ENCODE measurements at places on chromosomes 11 and 22.

- DNase-seq, result no peak
These were observed 153.6 kb downstream of the RCN1 start for GRCh38 chr11:32244453-32244852.

- no peak for DNase-seq
These were observed 33.4 kb downstream of the MRTFA start for GRCh38 chr22:40603088-40603605.

- no peak for DNase-seq
These were observed 11.1 kb upstream of the B3GAT1 start for GRCh38 chr11:134423106-134423505.

DNA sequence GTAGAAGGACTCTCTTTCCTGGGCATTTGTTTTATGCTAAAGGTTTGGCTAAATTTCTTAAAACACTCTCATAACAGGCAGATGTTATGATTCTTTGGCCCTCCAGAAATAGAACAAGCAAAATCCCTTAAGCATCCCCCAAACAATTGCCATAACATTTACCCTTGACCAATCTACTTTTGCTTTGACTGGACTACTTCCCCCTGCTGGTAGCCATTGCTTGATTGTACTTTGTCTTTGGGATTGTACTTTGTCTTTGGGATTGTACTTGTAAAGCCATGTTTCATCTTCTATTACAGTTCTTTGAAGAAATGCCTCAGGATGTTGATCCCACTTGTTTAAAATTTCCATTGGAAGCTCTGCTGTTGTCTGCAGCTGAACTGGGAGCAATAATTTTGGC is 53.3 kb upstream of the GLYAT start:
- DNase-seq, result no peak

GRCh38 chr22:37025500-37026070 is 6.0 kb downstream of the MPST start:
- DNase-seq, result no peak

DNA sequence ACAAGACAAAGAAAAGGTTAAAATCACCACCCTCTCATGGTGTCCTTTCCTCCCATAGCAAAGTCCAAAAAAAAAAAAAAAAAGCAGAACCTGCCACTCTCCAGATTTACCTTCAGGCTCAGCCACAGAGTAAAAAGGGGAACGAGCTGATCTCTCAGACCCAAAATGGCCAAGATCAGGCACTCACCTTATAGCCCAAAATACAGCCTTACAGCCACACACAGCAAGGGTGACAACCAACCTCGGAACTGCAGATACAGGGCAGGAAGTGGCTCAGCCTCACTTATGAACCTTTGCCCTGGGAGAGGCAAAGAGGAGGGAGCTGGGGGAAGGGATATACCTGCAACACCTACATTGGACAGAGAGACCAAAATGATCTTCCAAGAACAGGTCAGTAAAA is 4.5 kb downstream of the FHIP1B start:
- DNase-seq, result no peak

- DNase-seq, result no peak
These were observed 284.6 kb downstream of the GUCY1A2 start for GRCh38 chr11:106733635-106734034.

DNA sequence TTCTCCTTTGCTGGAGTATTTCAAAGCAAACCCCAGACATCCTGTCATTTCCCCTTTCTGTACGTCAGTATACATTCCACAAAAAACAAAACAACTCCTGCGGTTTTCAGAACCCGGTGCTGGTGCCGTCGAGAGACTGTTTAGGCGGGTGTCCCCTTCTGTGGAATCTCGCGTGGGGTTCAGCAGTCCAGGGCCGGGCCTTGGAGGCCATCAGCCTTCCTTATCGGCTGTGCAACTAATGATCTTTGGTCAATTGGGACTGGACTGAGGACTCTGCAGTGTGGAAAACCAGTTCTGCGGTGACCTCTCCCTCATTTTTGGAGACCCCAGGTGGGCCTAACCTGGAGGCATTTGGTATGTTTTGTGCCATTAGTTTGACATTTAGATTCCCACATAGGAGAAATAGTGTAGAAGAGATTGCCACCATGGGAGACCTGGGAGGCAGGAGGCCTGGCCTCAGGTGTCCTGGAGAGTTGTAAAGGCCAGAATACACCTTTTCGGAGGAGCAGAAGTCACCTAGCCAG is 84.4 kb downstream of the TBC1D22A start:
- DNase-seq, result no peak

- DNase-seq, result no peak
These were observed 5.7 kb downstream of the DRICH1 start for GRCh38 chr22:23626286-23626975.

GRCh38 chr11:88427719-88428118 is 90.2 kb upstream of the CTSC start:
- DNase-seq, result no peak

DNA sequence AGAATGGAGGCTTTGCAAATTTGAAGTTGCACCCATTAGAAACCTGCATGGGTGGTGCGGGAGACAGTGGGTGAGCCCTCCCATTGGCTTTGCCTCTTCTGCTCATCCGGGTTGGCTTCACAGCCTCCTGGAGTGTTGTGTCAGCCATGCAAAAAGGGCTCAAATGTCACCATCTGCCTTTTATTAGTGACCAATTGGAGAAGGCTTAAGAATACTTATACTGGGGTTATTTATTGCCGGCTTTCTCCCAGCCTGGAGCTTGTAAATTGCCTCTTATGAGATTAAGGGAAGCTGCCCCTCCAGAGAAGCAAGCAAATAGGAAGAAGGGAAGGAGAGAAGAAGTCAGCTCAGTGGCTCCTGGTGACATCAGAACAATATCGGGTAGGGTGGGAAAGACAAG is 182.6 kb downstream of the ST3GAL4 start:
- no peak for DNase-seq

DNA sequence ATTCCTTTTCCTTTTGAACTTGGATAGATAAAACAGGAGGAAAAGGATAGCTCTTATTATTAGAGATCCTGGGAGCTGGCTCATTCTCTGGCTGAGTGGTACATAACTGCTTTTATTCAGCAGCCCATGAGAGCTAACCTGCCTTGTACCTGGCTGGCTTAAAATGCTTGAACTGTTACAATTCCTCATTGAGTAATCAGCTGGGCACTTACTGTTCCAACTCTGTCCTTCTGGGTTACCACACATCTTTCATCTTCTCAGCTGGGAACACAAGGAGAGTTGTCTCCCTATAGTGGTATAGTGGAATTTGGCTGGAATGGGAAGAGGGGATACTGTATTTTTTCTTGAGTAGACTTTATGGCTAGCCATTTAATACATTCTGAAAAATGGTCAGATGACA is 39.8 kb upstream of the SPTBN2 start:
- no peak for DNase-seq

- DNase-seq, result peak; percentile 82
These were observed 32.9 kb downstream of the RBFOX2 start for GRCh38 chr22:35995772-35996171.

- DNase-seq, result peak; percentile 35
These were observed 79.0 kb upstream of the SHISAL1 start for GRCh38 chr22:44391481-44392445.

- DNase-seq, result no peak
These were observed 10.7 kb downstream of the FAM118A start for GRCh38 chr22:45320357-45320976.

GRCh38 chr22:24926849-24927579 is 19.5 kb downstream of the LHFPL7 start:
- no peak for DNase-seq

DNA sequence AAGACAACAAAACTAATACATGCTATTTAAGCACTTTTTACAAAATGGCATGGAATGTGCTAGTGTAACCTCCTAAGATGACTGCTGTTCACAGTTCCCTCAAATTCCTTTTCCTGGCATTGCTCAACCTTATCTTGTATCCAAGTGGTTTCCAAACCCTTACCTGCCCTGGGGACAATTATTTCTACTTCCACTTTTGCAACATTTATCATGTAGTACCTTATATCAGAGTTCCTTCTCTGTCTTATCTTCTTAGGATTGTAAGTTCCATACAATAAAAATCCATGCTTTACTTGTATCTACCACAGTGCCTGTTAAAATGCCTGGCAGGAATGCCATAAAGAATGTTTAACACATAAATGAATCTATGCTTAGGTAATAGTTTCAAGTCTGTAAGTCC is 109.2 kb upstream of the MTMR2 start:
- no peak for DNase-seq

GRCh38 chr11:119641983-119642745 is 86.8 kb downstream of the NECTIN1 start:
- DNase-seq, result no peak

GRCh38 chr11:115695677-115696364 is 191.6 kb upstream of the CADM1 start:
- no peak for DNase-seq

DNA sequence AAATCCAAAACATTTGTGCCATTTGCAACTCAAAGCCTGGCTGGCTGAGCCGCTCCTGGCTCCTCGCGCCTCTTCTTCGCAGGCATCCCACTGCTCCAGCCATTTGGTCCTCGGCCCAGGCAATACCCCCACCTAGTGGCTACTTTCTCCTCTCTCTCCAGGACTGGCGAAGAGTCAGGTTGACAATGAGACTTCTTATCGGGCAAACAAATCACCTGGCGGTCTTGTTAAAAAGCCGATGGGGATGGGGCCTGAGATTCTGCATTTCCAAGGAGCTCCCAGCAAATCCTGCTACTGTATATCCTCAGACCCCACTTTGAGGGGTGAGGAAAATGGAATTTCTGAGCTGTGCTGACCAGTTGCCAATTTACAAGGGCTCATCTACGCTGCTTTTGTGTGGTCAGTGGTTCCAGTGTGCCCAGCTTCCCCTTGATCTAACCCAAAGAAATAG is 89.0 kb downstream of the ISX start:
- DNase-seq, result peak; percentile 75

- DNase-seq, result peak; percentile 78
These were observed 823 bp downstream of the CEP57 start for GRCh38 chr11:95790933-95791708.

DNA sequence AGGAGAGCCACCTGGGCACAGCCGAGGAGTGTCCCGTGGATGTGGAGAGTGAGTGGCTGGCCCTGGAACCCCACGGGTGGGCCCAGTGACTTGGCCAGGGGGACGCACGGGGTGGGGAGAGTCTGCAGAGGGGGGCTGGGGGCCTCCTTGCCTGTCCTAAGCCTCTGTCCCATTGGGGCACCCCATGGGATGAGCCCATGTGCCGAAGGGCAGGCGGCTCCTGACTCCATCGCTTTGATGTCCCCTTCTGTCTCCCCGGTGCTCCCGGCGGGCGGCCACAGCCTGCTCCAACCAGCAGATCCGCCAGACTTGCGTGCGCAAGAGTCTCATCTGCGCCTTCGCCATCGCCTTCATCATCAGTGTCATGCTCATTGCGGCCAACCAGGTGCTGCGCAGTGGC is 9.4 kb downstream of the CABP7 start:
- DNase-seq, result no peak

DNA sequence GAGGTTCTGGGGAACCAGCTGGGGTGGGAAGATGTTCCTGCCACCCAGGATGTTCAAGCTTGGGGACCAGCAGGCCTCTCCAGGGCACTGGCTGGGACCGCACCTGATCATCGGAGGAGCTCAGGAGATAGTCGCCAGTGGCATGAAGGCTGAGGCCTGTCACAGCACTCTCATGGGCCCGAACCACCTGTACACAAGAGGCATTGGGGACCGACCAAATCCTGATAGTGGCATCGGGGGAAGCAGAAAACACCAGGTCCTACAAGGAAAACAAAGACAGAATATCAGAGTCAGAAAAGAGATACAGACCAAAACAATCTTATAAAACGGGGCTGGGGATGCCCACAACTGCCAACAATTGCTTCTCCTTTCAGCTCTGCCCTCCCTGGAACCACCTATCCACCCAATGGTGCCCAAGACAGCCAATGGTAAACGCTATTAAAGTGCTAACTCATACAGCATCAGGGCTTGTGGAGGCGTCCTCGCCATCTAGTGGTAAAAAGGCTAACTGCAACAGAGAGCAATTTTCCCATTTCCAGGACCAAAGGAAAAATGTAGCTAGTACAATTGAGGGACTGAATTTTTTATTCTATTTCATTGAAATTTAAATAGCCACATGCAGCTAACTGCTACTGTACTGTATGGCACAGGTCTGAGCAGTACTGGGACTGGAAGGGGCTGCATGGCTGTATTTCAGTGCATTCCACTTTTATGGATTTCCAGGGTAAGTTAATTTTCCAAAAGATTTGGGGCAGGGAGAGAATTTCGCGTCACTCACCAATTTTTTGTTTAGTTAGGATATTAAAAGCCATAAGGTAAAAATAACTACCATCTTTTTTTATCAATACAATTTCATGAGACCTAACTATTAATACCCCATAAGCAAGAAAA is 7.1 kb downstream of the PRPF19 start:
- peak; percentile 62 for DNase-seq

DNA sequence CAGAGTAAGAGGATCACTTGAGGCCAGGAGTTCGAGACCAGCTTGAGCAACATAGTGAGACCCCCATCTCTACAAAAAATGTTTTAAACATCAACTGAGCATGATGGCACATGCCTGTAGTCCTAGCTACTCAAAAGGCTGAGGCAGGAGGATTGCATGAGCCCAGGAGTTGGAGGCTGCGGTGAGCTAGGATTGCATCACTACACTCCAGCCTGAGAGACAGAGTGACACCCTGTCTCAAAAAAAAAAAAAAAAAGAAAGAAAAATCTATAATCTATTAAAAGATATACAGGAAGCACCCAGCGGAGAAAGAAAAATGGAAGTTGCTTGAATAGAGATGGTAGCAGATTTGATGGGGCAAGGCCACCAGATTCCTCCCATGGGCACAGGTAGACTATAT is 61.8 kb downstream of the FAM83F start:
- no peak for DNase-seq

DNA sequence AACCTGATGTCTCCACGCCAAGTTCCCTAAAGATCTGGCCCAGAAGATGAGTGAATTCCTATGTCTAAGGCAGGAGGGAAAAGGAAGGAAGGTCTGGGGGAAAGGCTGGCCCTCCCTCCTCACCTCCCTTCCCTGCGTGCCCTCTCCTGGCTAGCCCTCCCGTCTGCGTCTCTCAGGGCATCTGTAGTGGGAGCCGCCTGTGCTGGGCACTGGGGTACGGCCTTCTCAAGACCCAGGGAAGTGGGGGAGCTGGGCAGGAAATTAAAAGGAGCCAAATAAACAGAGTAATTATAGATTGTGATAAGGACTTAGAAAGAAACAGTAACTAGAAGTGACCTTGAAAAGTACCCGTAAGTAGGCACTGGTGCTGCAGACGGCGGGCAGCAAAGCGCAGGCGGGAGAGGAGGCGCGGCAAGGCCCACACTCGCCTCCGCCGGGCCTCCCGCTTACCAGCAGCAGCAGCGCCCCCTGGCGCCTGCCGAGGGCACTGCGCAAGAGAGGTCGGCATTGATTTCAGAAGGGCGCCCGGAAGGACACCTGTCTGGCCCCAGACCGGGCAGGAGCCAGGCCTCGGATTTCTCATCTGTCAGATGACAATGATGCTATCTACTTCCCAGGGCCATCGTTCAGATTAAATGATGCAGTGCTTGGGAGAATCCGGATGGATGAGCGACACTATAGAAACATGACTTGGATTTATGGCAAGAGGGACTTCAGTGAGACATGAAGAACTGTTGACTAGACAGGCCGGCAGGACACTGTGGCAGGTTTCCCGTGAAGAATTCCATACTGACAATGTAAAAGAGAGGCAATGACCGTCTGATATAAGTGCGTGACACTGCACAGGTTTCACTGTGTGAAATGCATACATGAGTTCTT is 7.3 kb downstream of the KCNJ1 start:
- DNase-seq, result peak; percentile 78

Data from right forelimb (tissue), 1 donor.